Hippocampal formation (tissue), 2 donors: ENCODE measurements at places on chromosomes 13 and 19.

DNA sequence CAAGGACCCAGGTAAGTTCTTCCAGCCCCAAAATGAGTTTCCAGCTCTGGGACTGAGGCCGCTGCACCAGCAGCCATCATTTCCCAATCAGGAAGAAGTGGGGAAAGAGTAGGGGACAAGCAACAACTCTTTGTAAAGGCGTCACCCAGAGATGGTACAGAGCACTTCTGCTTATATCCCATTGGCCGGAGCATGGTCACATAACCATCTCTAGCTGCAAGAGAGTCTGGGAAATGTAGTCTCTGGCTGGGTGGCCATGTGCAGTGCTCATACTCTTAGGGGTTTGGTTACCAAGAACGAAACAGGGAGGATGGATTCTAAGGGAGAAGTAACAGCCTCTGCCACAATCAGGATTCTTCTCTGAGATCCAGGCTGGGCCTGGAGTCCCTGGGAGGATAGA, 26.3 kb downstream of the CKM start:
- no peak for DNase-seq

GRCh38 chr13:50616101-50616500, 227.4 kb downstream of the DLEU7 start:
- no peak for DNase-seq

GRCh38 chr13:77725071-77725470, 27.6 kb downstream of the SLAIN1 start:
- DNase-seq, result no peak

- DNase-seq, result peak; percentile 87
Measured at GRCh38 chr19:38721979-38722773, 22.1 kb downstream of the CAPN12 start.

GRCh38 chr19:33784432-33784831, 12.2 kb upstream of the KCTD15 start:
- no peak for DNase-seq

DNA sequence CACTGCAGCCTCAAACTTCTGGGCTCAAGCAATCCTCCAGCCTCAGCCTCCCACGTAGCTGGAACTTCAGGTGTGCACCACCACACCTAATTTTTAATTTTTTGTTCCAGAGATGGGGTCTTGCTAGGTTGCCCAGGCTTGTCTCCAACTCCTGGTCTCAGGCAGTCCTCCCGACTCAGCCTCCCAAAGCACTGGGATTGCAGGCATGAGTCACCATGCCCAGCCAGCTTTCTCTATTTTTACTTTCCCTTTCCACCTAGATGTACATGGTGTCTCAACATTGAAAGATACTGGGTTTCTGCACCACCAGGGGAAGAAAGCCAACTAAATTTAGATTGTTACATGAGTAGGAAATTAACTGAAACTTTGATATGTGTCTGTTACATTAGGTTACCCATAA, 13.8 kb upstream of the ZNF846 start:
- no peak for DNase-seq

- DNase-seq, result no peak
Measured at GRCh38 chr13:84654654-84655275, 772.5 kb upstream of the SLITRK1 start.

DNA sequence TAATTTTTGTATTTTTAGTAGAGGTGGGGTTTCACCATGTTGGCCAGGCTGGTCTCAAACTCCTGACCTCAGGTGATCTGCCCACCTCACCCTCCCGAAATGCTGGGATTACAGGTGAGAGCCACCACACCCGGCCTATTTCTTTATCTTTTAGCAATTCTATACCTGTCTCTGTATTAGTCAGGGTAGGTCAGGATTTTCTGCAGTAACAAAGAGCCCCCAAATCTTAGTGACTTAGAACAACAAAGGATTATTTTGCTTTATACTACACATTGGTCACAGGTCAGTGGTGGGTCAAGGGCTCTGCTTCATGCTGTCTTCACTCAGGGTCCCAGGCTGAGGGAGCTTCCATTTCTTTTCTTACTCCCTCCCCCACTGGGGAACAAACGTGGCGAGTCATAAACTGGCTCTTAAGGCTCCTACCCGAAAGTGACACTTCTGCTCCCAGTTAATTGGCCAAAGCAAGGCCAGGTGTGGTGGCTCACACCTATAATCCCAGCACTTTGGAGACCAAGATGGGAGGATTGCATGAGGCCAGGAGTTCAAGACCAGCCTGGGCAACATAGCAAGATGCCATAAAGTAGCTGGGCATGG, 6.8 kb downstream of the ITPKC start:
- no peak for DNase-seq

GRCh38 chr19:42362342-42362741, 27.8 kb downstream of the CNFN start:
- no peak for DNase-seq

DNA sequence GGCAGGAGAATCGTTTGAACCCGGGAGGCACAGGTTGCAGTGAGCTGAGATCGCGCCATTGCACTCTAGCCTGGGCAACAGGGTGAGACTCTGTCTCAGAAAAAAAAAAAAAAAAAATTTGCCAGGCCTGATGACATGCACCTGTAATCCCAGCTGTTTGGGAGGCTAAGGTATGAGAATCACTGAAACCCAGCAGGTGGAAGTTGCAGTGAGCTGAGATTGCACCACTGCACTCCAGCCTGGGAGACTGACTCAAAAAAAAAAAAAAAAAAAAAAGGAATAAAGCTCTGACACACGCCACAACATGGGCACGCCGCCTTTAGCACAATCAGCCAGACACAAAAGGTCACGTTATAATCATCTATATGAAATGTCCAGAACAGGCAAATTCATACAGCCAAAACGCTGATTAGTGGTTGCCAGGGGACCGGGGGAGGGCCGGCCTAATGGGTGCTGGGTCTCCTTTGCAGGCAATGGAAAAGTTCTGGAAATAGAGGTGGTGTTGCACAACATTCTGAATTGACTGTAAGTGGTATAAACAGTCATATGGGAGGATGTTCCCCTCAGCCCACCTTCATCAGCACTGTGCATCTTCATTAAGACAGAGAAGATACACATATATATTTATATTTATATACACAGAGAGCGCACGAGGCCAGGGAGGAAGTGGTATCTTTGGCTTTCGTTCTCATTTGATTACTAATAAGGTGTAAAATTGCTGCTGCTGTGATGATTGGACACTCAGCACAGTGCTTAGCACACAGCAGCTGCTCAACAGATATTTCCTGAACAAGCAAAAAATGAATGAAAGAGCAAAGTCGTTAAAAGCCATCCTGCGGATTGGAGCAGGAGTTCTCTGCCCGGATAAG, 3.8 kb downstream of the HSPBP1 start:
- no peak for DNase-seq

- DNase-seq, result peak; percentile 10
Measured at GRCh38 chr19:49997709-49998108, 27.5 kb downstream of the VRK3 start.

DNA sequence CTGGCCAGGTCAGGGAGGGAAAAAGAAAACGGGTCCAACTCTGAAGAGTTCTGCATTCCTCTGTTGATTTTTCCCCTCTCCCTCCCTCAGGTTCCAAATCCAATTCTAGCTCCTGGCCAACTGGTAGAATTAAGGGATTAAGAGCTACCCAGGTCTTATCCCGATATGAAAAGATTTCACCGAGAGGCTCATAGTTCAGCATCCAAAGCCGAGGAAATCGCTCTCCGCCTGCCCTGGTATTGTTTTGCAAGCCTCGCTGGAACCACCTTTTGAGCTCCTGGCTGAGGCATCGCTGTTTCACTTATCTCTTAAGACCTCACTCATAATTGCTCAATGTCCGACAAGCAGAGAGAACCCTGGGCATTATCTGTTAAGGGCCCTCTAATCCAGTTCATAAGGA, 180.4 kb downstream of the URI1 start:
- DNase-seq, result no peak

- DNase-seq, result no peak
Measured at GRCh38 chr19:35560271-35560670, 3.2 kb downstream of the ATP4A start.

- DNase-seq, result no peak
Measured at GRCh38 chr19:55649268-55650125, 1.5 kb downstream of the CCDC106 start.

GRCh38 chr19:54387991-54388801, 23.5 kb upstream of the LAIR1 start:
- no peak for DNase-seq

- no peak for DNase-seq
Measured at GRCh38 chr19:46449228-46449627, 20.5 kb upstream of the PNMA8C start.

- no peak for DNase-seq
Measured at GRCh38 chr13:88958821-88959220, 1287.7 kb downstream of the SLITRK5 start.

DNA sequence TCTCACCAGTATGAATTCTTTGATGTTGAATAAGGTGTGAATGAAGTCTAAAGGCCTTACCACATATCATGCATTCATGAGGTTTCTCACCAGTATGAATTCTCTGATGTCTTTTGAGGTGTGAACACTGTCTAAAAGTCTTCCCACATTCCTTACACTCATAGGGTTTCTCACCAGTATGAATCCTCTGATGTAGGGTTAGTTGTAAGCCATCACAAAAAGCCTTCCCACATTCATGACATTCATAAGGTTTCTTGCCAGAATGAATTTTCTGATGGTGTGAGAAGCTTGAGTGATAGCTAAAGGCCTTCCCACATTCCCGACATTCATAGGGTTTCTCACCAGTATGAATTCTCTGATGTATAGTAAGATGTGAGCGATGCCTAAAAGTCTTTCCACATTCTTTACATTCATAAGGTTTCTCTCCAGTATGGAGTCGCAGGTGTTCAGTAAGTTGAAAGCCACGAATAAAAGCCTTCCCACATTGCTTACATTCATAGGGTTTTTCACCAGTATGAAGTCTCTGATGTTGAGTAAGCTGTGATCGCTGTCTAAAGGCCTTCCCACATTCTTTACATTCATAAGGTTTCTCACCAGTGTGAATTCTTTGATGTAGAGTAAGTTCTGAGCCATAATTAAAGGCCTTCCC, 27.7 kb downstream of the ZNF461 start:
- no peak for DNase-seq

- DNase-seq, result peak; percentile 5
Measured at GRCh38 chr19:10784257-10784656, 51.8 kb downstream of the TMED1 start.

- no peak for DNase-seq
Measured at GRCh38 chr19:15297416-15298224, 34.7 kb downstream of the BRD4 start.

- DNase-seq, result no peak
Measured at GRCh38 chr19:42153672-42154433, 21.6 kb upstream of the POU2F2 start.

GRCh38 chr19:900302-901111, 7.2 kb downstream of the RNU6-9 start:
- DNase-seq, result no peak

DNA sequence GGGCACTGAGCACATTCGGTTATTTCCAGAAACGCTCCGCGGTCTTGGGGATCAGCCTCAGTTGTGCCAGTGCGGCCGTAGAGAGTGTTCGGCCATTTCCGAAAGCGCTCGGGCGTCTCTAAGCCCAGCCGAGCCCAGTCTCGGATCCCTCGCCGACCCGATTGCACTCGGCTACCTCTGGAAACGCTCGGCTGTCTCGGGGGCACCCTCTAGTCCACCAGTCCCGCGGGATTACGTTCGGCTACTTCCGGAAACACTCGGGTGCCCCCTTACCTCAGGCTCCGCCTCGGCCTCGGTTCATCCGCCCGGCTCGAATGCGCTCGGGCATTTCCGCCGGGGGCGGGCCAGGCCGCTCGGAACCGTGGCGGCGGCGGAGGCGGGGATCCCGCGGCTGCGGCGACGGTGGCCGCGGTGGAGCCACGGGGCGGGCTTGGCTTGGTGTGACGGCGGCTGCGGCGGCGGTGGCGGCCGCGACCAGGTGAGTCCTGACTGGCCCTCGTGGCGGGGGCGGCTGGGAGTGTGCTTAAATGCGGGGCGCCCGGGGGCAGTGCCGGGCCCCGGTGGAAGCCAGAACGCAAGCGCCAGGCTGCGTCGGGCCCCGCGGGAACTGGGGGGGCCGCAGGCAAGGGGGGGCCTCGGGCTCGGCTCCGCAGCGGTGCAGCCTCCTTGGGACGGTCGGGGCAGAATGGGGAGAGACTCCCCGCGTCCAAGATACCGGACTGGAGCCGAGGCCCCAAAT, at the start of gene PIK3R2:
Gene PIK3R2, plus strand, starts transcription at position 347 of the 739 bp plus-strand sequence. CDS start 2,717 bp downstream, outside the sequence.
- DNase-seq, result peak; percentile 95

GRCh38 chr13:50463719-50464118, 379.8 kb downstream of the DLEU7 start:
- DNase-seq, result no peak

- DNase-seq, result no peak
Measured at GRCh38 chr13:98083507-98083906, 59.4 kb upstream of the FARP1 start.

GRCh38 chr13:113260996-113261395, 36.0 kb upstream of the LAMP1 start:
- DNase-seq, result no peak

- DNase-seq, result no peak
Measured at GRCh38 chr13:69044629-69045028, 1063.0 kb upstream of the ATXN8OS start.
